ENCODE measurements at places on chromosomes 7 and 10.

DNA sequence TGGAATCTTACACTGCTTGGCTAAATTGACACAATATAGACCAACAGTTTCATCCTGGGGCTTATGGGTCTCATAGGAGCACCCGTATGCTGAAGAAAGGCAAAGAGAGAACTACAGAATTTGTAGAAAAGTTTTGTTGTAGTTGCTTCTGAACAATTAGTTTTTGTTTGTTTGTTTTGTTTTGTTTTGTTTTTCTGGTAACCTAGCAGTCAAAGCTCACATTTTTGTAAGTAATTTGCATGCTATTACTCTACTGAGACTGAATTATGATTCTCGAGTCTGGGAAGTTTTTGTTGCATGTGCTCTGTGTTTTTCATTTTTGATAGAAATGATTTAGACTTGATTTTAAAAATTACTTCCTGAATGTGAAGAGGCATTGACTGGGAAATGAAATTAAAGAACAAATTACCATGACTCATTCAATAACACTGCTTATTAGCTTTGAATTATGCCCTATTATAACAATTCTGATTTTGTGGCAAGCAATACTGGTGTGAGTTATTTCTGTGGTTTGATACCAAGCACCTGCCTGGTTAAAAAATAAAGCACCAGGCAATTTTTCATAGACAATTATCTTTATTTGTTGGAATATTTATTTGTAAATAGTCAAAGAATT lies 438 bp downstream of the LSMEM1 start:
- DNase-seq = no peak

- no peak for DNase-seq
These were observed 1.8 kb downstream of the ALOX5 start for GRCh38 chr10:45375716-45376231.

- DNase-seq = no peak
These were observed 115.3 kb downstream of the PIP4K2A start for GRCh38 chr10:22599048-22599561.

- DNase-seq = no peak
These were observed 1.3 kb upstream of the ITPRIP start for GRCh38 chr10:104339469-104340110.
